ENCODE measurements at places on chromosomes 4 and X. TPM values are rescaled to one million over a fixed set of nuclear protein-coding genes. Genes with fewer than 3 reads are reported as not detected.
A peak's percentile ranks its signal among the peaks of the same experiment; 100 is the strongest.

- DNase-seq, result no peak
Measured at GRCh38 chrX:133333154-133333750, 82.0 kb downstream of the GPC4 start.

DNA sequence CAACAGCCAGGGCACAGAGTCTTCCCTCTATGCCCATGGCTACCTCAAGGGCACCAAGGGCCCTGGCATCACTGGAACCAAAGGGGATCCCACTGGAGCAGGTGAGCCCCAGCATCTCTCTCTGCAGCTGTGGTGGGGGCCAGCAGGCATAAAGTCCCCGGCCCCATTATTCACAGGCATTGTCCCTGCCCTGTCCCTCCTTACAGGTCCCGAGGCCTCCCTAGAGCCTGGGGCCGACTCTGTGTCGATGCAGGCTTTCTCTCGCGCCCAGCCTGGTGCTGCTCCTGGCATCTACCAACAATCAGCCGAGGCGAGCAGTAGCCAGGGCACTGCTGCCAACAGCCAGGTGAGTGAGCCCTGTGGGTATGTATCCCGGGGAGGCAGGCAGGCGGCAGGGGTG, 12.3 kb upstream of the UBA1 start:
- DNase-seq, result no peak

LAP3 gene
- 87.7 TPM for total RNA-seq

GRCh38 chr4:105978684-105979296, 83.5 kb downstream of the NPNT start:
- peak; percentile 23 for DNase-seq

MGAT4D gene
- not detected for total RNA-seq

DNA sequence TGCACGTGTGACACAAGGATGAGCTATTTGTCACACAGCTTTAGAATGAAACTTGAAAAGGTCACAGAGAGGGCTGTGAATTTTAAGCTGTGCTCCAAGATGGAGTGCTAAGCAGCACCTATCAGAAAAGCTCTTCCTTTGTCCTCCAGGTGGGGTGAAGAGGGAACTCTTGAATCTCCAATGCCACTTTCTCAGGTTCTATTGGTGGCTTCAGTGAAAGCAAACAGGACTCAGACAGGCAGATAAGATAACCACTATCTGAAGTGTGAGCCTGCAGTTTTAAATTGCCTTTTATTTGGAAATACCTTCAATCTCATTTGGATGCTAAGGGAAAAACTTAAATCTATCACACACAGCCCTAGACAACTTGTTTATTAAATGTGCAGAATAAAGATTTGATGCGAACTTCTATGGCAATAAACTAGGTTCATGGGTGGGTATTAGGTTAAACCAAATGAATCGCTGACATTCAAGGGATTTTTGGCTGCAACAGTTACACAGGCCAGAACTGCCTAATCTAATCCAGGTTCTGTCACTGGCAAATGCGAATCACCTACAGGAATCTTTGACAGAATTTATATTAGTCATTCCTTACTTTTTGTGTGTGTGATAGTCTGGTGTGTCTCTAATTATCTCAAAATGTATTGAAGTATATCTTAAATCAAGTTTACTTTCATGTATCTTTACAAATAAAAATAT, 13.6 kb upstream of the PDGFRA start:
- no peak for DNase-seq

CFAP99 gene
- total RNA-seq, result 0.27 TPM

TCEAL7 gene
- total RNA-seq, result 5.5 TPM

GRCh38 chr4:123929565-123929964, 533.0 kb downstream of the SPRY1 start:
- DNase-seq, result no peak

DNA sequence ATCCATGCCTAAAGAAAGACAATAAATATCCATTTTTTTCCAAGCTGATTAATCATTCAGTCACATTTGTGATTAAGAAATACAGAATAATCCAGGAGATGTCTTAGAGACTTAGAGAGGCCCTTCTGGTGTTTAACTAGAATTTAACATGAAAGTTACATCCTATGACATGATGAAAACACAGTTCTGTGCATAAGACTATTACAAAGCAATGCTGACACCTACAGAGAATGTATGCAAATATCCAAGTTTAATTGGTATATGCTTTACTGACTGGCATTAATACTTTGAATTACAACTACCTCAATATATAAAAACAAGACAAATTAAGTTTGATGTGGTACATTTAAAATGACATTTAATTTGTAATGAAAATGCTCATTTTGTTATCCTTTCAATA, 17.8 kb upstream of the TLL1 start:
- DNase-seq, result no peak

P2RY8 gene
- 2.5 TPM for total RNA-seq

DNA sequence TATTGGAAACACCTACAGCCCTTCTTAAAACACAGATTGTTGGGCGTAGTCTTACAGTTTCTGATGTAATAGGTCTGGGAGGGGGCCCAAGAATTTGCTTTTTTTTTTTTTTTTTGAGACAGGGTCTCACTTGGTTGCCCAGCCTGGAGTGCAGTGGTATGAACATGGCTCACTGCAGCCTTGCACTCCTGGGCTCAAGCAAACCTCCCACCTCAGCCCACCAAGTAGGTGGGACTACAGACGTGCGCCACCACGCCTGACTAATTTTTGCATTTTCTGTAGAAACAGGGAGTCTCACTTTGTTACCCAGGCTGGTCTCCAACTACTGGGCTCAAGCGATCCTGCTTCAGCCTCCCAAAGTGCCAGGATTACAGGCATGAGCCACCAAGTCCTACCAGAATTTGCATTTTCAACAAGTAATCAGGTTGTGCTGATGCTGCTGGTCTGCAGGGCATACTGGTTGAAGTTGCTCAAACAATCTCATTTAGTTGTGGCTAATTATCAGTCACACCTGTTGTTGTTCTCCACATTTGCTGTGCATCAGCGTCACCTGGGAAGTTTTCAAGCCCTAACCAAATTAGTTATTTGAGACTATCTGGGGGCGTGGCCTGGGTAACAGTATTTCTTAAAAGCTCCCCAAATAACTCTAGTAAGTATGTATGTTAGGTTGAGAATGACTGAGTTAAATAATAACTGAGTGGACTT, 14.0 kb downstream of the TMEM154 start:
- DNase-seq, result no peak

CENPVL1 gene
- total RNA-seq, result not detected

DNA sequence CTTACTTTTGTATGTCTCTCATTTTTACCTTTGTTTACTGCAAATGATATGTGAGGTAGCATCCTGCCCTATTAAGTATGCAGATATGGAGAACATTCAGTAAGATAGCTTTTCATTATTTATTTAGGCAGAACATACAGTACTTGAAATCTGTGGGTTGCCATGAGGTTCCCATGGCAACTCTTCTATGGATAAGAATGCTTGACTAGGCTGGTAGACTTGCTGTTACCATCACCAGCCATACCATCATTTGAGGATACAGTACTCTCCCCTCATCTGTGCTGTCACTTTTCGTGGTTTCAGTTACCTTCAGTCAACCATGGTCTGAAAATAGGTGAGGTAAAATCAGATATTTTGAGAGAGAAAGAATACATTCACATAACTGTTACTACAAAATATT, 56.7 kb downstream of the NAF1 start:
- no peak for DNase-seq

TMEM192 gene
- total RNA-seq, result 19.2 TPM

DNA sequence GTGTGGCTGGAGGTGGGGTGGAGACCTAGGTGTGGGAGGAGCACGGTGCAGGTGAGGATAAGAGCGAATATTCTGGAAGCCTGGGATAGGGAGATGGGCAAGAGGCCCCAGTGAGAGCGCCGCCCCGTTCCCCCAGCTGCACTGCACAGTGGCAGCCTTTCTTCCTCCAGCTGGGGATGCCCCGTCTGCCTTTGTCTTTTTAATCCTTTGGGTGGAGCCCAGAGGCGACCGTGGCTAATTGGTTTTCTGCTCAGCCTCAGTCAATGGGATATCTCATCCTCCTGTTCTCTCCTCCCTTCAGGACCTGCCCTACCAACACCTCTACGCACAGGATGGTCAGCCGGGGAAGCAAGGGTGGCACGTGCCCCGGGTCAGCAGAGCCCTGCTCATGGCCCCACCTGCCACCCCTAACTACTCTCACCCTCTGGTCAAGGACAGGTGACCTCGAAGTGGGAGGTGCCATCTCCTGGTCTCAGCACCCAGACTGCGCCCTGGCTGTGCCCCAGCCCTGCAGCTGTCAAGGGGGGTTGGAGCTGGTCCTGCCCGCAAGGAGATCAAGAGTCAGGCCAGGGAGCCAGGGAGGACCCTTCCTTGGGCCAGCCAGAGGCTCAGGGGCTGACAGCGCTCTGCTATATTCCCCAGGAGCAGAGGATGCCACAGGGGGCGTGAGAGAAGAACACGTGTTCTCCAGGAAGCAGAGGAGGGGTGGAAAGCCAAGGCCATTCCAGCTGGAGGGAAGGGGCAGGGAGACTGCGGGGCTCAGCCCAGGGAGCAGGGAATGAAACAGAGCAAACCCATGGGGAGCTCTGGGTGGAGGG, 64.0 kb downstream of the ADRA2C start:
- DNase-seq, result no peak

GRCh38 chrX:102624105-102624504, 24.8 kb downstream of the ARMCX5 start:
- DNase-seq, result peak; percentile 29

DNA sequence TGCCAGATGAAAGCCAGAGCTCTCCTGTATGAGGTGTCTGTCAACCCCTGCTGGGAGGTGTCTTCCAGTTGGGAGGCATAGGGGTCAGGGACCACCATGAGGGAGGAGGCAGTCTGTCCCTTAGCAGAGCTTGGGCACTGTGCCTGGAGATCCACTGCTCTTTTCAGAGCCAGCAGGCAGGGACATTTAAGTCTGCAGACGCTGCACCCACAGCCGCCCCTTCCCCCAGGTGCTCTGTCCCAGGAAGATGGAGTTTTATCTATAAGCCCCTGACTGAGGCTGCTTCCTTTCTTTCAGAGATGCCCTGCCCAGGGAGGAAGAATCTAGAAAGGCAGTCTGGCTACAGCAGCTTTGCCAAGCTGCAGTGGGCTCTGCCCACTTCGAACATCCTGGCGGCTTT, 893.6 kb downstream of the ADGRL3 start:
- no peak for DNase-seq

DNA sequence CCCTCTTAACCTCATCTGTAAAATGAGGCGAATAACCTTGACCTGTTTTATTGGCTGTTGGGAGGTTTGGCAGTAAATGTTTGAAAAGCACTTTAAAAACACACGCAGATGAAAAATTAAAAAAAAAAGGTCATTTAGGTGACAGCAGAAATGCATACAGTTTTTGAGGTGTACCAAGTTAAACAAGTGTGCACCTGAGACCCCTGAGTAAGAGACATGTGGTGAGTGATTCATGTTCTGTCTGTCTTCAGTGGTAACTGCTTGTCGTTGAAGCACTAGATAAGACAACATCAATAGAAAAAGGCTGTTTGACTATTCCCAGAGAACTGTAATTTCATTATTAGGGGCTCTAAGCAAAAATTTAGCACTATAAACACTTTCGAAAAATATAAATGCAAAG, 608.4 kb upstream of the PITX2 start:
- no peak for DNase-seq

PRRG3 gene
- under 0.01 TPM for total RNA-seq

ZNF182 gene
- total RNA-seq, result 13.8 TPM

Measured in thyroid gland (tissue), 4 donors.